ENCODE measurements at places on chromosomes 2 and 18. TPM values are rescaled to one million over a fixed set of nuclear protein-coding genes. Genes with fewer than 3 reads are reported as not detected.

TM4SF20 gene
- total RNA-seq = not detected

IL36RN gene
- not detected for total RNA-seq

RND3 gene
- 56.9 TPM for total RNA-seq

KCNG2 gene
- total RNA-seq = 0.22 TPM

POTEI gene
- total RNA-seq = 0.27 TPM

C2orf80 gene
- total RNA-seq = not detected

ZBTB7C gene
- 44.2 TPM for total RNA-seq

TNFAIP6 gene
- total RNA-seq = 14.4 TPM

SLC5A7 gene
- total RNA-seq = not detected

MARCHF4 gene
- total RNA-seq = not detected

TMEFF2 gene
- total RNA-seq = not detected

HOXD9 gene
- total RNA-seq = 4.9 TPM

DNA sequence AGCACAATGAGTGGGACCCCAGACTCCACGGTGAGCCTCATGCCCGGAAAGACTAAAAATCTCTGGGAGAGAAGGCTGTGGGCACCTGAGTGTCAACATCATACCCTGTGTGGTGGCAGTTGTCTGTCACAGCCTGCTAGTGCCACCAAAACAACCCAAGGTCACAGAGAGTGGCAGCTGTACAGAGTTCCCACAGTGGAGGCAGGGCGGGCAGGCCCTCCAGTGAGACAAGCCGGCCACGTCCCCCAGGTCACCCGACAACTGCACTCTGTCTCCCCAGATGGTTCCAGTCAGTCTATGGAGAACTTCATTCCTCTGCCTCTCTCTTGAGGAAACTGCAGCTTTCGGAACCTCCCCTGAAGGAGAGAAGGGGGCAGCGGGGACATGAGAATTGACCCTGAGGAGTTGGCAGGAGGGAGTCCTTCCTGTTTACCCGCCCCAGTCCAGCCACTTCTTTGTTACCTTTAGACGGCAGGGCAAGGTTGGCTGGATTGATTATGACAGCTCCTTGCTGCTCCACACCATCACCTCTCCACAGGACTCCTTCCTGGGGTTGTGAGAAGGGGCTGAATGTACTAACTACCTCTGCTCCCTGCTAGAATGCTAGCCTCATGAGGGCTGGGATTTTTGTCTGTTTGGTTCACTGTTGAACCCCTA is 11.3 kb upstream of the FIGLA start:
- no peak for DNase-seq

GRCh38 chr2:99748344-99748743 is 258.5 kb upstream of the REV1 start:
- no peak for DNase-seq

GRCh38 chr2:70549064-70549710 is 4.4 kb downstream of the TGFA start:
- DNase-seq = no peak

- no peak for DNase-seq
These were observed 27.7 kb upstream of the NFATC1 start for GRCh38 chr18:79367989-79368388.

- DNase-seq = no peak
These were observed 63.8 kb downstream of the ARL6IP6 start for GRCh38 chr2:152782171-152782570.

- DNase-seq = no peak
These were observed 36.6 kb downstream of the MYOM1 start for GRCh38 chr18:3183103-3183717.

DNA sequence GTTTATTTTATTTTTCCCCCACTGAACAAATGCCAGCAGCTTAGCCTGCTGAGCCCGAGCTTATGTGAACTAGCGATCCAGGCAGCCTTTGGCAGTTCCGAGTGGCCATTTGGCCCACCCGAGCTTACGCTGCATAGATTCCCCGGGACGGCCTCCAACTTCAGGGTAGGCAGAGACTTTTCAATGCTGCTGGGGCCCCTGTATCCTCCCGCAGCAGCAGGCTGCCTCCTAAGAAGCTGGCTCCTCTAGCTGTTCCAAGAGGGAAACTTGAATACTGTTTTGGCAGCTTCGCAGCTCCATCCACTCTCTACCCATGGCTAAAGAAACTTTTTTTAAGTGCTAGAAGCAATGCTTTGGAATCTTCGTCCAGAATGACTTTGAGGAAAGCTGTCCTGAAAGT is 295.2 kb downstream of the SS18 start:
- no peak for DNase-seq

DNA sequence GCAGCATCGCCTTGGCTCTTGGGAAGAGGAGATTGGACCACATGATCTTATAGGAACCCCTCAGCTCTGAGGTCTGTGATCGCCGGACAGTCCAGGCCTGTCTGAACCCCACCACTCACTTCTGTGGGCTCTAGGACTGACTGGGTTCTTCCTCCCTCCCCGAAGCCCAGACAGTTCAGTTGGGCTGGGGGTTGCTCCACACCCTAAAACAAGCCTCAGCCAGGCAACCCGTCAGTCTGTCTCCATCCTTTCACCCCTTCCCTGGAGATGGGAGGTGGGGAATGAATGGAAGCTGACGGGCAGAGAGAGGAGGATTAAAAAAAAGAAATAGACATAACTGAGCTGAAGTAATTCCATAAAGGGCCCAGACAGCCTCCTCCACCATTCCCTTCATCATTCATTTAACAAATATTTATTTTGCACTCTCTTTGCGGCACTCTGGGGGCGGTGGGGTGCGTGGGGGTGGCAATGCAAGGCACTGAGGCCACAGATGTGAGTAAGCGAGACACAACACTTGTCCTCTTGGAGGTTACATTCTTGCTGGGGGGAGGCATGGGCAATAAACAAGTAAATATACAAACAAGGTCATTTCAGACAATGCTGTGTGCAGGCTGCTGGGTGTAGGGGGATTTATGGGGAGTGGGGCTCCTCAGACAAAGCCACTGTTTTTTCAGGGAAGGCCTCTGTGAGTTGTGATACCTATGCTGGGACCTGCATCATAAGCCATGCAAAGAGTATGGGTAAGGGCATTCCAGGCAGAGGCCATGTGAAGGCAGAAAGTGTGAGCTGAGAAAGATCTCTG is 12.9 kb downstream of the WNT10A start:
- DNase-seq = no peak

DNA sequence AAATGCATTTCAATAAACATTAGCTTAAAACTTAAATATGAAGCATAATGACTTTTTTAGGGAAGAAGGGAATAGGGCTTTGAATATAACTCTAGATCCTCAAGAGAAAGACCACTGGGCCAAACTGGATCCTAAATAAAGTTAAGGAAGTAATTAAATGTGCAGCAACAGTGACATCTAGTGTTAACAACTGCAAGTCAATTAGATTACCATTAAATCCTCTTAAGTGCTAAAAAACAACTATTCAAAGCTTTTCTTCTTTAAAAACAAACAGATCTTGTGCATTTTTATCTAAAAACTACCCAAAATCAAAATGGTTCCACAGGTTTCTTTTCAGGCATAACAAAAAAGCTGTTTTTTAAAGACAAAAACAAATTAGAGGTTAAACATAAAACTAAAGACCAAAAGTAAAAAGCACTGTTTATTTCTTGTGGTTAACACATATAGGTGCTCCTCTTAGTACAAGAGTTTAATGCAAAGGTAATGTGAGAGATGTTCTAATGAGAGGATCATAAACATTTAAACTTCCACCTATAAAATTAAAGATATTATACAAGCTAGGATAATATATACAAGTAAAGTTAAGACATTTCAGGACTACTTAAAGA is 111.4 kb downstream of the THADA start:
- no peak for DNase-seq

DNA sequence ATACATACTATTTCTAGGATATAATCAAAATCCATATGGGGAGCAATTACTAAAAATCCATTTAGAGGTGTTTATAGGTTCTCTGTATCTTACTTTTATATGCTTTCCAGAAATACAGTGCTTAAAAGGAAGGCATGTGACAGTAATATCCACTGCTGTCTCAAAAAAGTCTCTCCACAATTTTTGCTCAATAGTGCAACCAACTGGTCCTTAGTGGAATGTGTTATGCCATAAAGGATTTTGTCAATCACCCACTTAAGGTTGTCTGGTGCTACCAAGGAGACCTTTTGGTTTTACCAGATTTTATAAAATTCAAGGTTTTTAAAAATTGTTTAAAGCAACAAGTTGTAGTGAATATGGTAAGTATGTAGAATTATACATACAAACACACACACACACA is 328.5 kb upstream of the DSEL start:
- no peak for DNase-seq

DNA sequence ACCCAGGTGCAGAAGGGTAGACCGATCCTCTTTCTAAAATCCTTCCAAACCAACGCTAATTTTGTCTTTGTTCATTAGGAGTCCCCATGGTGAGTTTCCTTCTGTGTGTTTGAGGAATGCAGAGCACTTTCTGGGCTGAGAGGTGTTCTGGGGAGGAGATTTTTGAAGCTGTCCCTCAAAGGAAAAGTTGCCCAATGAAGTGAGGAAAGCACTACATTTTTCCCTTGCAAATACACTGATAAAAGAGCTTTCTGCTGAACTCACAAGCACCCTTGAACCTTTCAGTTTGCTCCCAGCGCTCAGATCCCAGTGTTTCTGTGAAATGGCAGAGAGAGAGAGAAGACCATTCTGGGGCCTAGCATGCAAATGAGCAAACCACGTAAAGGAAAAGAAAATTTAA is 299.6 kb upstream of the FANCL start:
- DNase-seq = no peak

- DNase-seq = no peak
These were observed 4.0 kb downstream of the GKN2 start for GRCh38 chr2:68948710-68949109.

DNA sequence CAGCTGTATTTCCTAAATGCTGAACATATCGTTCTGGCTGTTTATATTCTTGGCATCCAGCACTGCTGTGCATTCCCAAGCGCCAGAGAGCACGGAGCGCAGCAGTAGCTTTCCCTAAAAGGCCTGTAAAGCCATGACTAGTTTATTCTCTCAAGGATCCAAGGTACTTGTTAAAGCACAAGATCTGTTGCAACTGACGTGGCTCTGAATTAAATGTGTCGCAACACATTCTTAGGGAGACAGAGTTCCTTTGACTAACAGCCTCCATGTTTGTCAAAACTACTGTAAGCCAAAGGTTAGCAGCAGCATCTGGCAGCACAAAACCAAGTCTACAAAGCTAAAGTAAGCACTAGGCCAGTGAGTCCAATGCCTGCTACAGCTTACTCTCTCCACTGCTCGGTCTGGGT is 188.6 kb upstream of the FN1 start:
- DNase-seq = no peak

DNA sequence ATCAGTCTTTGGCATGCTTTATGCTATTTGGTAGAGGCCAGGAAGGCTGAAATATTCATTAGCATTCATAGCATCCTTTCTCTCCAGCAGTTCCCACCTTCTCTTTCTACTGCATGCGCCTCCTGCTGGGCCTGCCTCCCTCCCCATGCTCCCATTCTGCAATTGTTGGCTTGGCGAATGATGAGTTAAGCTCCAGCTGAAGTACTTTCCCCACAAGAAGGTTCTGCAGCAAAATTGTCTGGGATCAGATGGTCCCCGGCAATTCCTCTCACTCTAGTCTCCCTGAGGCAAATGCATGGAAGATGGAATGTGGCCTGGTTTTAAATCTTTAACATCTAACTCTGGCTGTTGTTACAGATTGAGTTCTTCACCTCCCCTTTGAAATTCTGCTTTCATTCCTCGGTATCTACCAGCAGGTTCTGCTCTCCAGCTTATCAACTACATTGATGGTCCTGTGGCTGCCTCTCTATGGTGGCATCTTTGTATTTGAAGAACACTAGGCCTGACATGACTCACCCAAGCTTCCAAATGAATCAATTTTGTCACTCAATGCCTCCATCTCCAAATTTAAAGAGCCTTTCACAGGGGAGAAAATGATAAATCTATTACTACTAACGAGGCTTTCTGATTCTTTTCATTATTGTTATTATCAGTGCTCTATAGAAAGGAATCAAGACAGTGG is 55.9 kb downstream of the KCTD18 start:
- no peak for DNase-seq

- no peak for DNase-seq
These were observed 50.6 kb upstream of the NEMP2 start for GRCh38 chr2:190584980-190585661.

DNA sequence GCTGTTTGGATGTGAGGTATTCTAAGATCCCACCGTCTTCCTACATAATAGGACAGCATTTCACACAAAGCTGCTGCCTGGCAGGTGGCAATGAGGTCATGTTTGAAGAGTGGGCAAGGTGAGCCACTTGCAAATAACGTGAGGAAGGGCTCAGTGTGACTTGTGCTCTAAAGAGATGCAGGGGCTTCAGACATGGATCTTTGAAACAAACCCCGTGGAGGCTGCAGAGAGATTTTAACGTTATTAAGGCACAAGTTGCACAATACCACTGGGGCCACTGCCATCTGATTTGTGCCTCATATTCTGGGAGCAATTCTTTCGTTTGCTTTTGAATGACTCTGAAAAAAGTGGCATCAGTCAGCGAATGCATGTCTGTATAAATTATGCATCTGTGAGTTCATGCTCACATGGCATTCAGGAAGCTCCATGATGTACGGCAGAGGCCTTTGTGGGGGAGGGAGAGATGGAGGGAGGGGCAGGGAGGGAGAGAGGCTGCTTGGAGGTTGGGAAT is 362.0 kb downstream of the SOX11 start:
- no peak for DNase-seq

GRCh38 chr18:49041435-49042245 is 90.9 kb upstream of the SMAD7 start:
- DNase-seq = peak; percentile 75

DNA sequence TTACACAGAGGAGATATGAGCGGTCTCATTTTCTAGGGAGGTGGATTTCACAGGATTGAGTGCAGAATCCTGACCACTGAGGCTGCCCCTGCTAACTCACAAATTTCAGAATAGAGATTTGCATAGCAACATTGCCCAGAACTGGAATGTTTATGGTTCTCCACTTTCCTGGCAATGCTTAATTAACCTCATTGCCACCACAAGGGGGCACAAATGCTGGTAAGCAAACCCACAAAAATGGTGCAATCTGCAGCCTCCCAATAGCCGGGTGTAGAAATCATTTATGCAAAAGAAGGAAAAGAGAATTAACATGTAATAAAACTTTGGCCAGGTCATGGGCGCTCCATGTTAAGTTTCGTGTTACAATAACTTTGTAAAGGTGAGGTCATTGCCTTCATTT is 112.4 kb downstream of the CYRIA start:
- no peak for DNase-seq

DNA sequence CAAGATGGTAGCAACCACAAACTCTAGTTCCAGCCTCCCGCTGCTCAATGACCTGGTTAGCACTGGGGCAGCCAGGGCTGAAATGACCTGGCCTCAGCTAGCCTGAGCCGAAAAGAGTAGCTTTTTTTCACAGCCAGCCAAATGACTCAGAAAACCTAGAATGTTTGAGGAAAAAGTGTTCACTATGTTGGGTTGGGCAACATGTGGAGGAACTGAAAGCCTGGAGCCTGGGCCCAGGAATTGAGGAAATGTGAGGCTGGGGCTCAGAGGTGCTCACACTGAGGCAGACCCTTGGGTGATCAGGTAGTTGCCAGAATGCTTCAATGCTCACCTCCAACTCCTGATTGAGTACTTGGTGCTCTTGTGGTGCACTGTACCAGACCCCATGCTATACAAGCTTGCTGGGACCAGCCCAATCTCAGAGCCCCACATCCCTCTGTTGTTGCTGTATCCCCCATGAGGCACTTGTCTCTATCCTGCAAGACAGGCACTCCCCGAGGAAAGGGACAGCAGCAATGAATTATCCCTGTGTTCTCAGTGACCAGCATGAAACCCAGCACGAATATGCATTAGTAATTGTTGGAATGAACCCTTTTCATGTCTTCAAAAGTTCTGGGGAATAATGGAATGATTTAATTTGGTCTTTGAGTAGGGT is 116.2 kb downstream of the USP34 start:
- DNase-seq = no peak

Data from sciatic nerve (tissue), 2 donors.